ENCODE measurements at places on chromosomes 3 and 15.
A peak's percentile ranks its signal among the peaks of the same experiment; 100 is the strongest.

DNA sequence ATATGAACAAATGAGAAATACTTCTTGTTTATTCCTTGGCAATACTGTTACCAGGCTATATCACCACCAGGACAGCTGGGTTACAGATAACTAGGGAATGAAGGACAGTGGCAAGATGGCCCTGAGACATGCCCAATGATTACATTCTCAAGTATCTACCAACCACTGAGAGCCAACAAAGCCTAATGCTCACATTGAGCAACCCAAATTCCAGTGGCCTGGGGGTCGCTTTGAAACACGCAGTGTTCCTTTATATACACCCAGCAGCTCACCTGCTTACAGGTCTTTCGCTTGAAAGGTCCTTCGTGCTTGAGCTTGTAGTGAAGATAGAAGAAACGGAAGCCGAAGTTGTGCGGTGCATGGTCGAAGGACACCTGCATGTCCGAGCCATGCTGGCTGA is 45.1 kb downstream of the SPATA12 start:
- no peak for DNase-seq

GRCh38 chr3:43870120-43870519 is 179.4 kb downstream of the ABHD5 start:
- DNase-seq: no peak

DNA sequence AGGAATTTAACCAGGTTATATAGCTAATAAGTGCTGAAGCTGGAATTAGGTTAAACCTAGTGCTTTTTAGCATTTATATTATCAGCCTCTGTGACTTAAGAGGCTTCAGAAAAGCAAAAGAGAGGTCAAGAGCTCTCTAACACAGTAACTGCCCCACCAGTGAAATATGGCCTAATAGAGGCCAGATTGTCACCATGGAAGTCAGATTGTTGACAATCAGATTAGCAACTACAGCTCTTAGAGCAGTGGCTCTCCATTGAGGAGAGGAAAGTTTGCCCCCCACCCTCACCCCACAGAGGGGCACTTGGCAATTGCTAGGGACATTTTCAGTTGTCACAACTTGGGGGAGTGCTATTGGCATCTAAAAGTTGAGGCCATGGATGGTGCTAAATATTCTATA is 23.3 kb upstream of the LMOD3 start:
- DNase-seq: no peak

- DNase-seq: no peak
Measured at GRCh38 chr3:48997714-48998637, 7.9 kb downstream of the P4HTM start.

- DNase-seq: no peak
Measured at GRCh38 chr3:72285502-72285901, 500.6 kb upstream of the PROK2 start.

DNA sequence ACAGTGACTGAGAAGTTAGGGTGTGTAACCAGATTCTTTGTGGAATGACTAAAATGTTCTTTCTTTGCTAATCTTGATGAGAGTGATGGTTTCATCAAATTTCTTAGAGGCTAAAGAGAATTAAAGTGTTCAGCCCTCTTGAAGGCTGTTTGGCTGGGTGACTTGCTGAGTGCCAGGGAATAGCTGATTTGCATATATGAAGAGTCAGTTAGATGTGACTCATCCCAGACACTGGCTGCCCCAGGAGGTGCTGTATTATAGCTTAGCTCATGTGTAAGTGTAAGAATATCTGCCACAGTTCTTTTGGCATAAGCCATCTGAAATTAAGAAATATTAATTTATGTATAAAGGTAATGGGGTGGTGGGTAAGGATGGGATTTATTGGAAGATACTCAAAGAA is 535.1 kb downstream of the NLGN1 start:
- no peak for DNase-seq

DNA sequence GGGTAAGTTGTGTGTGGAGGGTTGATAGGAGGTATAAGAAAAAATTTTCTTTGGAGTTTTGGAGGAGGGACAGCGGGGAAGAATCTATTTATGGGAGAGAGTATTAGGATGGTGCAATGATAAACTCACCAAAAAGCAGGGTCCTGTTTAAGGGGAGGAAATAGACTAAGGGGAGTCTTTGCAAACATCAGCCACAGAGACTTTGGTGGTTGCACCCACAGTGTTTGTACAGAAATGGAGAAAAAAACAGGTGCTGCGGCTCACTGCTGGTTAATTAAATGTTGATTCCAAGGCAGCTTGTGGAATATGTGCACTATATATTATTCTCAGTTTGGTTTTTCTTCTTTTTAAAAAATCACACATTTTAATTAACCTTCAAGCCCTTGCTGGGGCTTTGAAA is 182.1 kb downstream of the NECTIN3 start:
- DNase-seq: no peak

- no peak for DNase-seq
Measured at GRCh38 chr15:58724466-58724865, 25.0 kb downstream of the ADAM10 start.

- DNase-seq: no peak
Measured at GRCh38 chr3:194450341-194450740, 36.5 kb downstream of the ATP13A3 start.

DNA sequence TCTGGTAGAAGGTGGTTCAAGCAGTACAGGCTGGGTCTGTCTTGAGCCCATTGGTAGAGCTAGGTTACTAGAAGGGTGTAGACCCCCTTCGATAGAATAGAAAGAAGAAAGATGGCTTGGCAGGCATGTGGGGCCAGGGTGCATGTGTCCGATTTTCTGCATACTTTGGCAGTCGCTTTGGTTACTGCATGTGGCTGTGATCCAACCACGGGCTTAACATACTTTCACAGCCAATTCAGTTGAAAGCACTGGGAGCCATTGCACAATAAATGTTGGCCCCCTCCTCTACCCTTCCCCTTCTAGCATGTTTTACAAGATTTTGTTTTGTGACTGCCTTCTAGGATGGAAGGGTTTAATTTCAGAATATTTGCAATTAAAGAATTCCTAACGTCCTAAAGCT is 7.2 kb downstream of the ARID3B start:
- no peak for DNase-seq

- no peak for DNase-seq
Measured at GRCh38 chr15:74812533-74812932, at the start of gene LMAN1L. LMAN1L (plus strand) TSS chr15:74812835; CDS start chr15:74812855, 20 bp downstream.

- no peak for DNase-seq
Measured at GRCh38 chr3:108461661-108462111, 48.7 kb downstream of the MYH15 start.

GRCh38 chr3:13072600-13073325 is 466 bp downstream of the IQSEC1 start:
- DNase-seq: no peak

GRCh38 chr3:13391308-13391707 is 28.8 kb downstream of the NUP210 start:
- DNase-seq: peak; percentile 48

GRCh38 chr3:122055215-122055614 is at the start of gene CD86:
CD86 (plus strand) TSS chr3:122055362; CDS start chr3:122055490, 128 bp downstream.
- no peak for DNase-seq

DNA sequence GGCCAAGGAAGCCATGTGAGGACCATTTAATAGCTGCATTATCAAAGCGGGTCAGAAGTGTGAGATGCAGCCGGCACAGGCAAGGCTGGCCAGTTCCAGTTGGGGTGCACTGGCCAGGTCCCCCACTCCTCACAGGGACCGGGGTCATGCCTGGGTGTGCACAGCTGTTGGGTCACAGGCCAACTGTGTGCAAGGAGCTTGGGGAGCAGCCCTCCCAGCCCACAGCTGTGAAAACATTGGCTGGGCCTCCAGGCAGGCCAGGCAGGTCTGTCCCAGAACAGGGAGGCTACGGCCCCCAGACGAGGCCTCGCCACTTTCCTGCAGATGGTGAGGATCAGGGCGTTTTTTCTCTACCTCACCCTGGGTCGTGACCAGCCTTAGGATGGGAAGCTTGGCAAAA is 521.0 kb downstream of the NTRK3 start:
- no peak for DNase-seq

GRCh38 chr3:134794950-134795745 is at the start of gene EPHB1:
EPHB1 (plus strand) TSS chr3:134795260.
- DNase-seq: peak; percentile 4

DNA sequence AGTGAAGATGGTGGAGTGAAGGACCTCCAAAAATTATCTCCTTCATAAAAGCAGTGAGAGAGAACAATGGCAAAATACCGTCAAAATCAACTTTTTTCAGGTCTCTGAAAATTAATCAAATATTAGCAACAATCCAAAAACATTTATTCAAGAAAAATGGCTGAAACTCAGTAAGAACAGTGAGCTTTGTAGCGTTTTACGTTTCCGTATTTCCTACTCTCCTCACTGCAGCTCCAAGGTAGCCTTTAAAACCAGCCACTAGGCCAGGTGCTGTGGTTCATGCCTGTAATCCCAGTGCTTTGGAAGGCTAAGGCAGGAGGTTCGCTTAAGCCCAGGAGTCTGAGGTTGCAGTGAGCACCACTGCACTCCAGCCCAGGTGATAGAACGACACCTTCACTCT is 38.5 kb downstream of the ATP10A start:
- no peak for DNase-seq

GRCh38 chr3:13193320-13194284 is 120.4 kb upstream of the IQSEC1 start:
- DNase-seq: no peak

- DNase-seq: no peak
Measured at GRCh38 chr3:138323971-138324370, 5.7 kb downstream of the NME9 start.

DNA sequence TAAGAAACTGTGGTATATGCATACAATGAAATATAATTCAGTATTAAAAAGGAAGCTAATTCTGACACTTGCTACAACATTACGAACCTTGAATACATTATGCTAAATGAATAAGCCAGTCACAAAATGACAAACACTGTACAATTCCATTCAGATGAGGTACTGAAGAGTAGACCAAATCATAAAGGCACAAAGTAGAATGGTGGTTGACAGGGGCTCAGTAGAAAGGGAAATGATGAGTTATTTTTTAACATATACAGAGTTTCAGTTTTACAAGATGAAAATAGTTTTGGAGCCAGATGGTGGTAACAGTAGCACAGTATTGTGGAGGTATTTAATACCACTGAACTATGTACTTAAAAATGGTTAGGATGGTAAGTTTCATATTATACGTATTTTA is 254.6 kb upstream of the RBMS3 start:
- no peak for DNase-seq

- DNase-seq: no peak
Measured at GRCh38 chr3:42600958-42601675, 631 bp downstream of the NKTR start.

GRCh38 chr3:32302601-32303398 is 64.3 kb downstream of the CMTM8 start:
- DNase-seq: no peak

- DNase-seq: no peak
Measured at GRCh38 chr3:13504161-13504831, 24.2 kb downstream of the HDAC11 start.

DNA sequence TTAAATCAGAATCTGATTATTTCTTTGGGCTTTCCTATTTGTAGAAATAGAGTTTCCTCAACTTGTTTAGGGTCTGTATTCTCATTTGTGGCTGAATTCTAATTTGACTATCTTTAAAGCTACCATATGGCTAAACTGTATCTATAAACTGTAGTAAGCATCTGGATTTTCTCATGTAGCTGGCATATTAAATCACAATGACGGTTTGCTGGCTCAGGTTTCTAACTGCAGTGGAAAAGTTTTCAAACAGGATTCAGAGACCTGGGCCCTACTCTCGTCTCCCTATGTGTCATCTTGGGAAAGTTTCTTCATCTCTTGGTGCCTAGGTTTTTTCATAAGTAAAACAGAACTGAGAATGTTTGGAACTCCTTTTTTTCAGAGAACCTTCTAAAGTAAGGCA is 68.3 kb downstream of the GALK2 start:
- DNase-seq: no peak

All from CD8-positive, alpha-beta T cell (primary cell).